ENCODE measurements at places on chromosomes 12 and 14.

- DNase-seq, result peak; percentile 53
Measured at GRCh38 chr12:26122681-26123481, 2.0 kb downstream of the BHLHE41 start.

GRCh38 chr14:105181549-105182295 lies 610 bp upstream of the NUDT14 start:
- DNase-seq, result no peak

DNA sequence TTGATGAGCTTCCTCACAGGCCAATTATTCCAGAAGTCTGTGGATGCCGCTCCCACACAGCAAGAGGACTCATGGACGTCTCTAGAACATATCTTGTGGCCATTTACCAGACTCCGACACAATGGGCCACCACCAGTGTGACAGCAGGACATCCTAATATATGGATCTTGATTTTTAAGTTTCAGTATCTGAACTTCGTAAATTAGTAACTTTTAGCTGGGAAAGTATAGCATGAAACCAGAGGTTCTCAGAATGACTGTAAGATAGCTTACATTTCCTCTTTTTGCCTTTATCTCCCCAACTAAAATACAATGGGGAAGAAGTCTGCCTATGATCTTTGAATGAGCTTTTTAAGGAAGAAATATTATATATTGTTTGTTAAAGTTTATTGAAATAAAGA lies 87.0 kb downstream of the DNAI7 start:
- DNase-seq, result peak; percentile 13

GRCh38 chr12:19110221-19110940 lies 19.2 kb upstream of the PLEKHA5 start:
- DNase-seq, result no peak

- DNase-seq, result no peak
Measured at GRCh38 chr12:23815810-23816209, 133.7 kb downstream of the SOX5 start.
